ENCODE measurements at places on chromosomes 2 and 18. TPM values are rescaled to one million over a fixed set of nuclear protein-coding genes. Genes with fewer than 3 reads are reported as not detected.

DNA sequence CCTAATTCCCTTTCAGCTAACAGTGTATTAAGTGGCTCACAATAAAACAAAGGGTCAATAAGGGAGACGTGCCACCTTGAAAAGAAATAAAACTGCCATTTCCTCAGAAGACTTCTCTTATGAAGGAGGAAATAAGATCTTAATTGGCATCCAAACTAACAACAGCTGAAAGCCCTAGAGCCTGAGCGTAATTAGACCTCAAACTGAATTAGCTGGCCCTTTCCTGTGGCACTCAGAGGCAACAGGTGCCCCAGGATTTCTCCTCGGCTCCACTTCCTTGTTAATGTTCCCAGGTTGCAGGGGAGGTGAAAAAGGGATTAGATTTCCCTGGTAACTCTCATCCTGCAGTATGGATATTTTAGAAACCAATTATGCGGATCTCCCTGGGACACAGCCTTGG, 804.3 kb downstream of the DCDC2C start:
- DNase-seq = no peak

DNA sequence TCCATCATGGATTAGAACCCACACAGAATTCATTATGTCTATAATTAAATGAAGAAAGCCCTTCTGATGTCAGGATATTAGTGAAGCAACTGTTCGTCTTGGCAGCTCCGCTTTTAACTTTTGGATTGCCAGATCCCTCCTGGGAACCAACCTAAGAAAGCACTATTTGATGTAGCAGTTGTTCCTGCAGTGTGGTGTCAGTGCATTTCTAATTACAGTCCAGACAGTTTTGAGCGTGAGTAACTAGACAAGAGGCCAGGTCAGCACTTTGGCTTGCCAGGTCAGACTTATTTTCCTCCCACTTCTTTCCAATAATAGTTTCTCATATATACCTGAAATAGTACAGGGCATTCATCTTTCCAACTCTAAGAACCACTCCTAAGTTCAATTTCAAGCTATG, 13.8 kb downstream of the NRXN1 start:
- DNase-seq = no peak

DNA sequence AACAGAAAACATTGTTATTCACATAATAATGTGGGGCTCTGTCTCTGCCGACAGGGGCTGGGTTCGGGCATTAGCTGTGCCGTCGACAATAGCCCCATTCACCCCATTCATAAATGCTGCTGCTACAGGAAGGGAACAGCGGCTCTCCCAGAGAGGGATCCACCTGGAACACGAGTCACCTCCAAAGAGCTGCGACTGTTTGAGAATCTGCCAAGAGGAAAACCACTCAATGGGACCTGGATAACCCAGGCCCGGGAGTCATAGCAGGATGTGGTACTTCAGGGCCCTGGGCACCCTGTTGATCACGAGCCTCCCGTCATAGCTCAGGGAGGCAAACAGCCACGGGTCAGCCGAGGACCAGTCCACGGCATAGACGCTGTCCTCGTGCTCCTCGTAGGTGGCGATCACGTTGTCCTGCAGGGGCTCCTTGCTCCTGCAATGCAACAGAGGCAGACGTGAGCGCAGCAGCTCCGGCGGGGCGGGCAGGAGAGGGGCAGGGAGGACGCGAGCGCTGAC, 188.5 kb downstream of the EIPR1 start:
- DNase-seq = no peak

DNA sequence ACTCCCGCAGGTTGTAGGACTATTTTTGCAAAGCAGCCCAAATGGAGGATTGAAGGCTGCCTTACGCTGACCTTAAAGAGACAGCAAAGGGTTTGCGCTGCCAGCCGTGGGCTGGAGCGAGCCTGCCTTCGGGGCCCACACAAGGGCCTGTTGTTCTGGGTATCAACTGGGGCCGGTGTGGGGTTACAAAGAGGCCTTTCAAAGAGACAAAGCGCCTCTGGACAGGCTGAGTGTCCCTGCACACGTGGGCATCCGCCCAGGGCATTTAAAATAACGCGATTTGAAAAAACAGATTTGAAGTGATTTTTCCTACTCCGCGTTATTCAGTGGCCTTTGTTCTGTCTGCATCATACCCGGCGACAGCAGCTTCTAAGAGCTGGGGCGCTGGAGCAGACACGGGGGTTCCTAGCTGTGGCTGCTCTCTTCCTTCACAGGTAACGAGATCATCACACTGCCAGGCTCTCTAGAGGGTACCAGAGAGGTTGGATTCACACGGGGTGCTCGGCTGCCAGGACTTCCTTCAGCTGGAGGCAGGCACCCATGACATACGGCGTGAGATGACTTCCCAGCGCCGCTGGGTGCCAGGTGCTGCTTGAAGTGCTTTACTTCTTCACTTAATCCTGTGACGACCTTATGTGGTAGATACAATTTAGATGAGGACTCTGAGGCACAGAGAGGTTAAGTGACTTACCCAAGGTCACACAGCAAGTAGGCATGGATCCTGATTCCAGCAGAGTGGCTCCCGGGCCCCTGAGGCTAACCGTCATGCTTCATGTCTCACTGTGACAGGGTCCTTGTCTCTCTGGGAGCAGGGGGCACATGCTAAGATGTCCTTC, 32.2 kb downstream of the MAL start:
- DNase-seq = no peak

DNA sequence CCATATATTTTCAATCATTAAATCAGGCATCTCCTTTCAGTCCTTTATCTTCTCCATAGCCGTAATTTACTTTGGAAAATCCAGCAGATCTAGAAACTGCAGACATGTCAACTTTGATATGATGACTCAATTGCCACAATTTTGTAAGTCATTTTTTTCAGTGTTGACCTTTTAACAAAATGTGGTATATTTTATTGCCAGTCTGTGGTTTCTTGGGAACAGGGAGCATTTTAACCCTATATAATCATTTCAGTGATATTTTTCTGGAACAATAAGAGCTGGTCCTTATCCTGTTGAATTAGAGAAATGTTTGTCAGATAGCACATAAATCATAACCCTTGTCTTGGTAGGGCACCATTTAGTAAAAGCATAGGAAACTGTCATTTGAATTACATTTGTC, 90.9 kb upstream of the UBXN4 start:
- DNase-seq = no peak

DNA sequence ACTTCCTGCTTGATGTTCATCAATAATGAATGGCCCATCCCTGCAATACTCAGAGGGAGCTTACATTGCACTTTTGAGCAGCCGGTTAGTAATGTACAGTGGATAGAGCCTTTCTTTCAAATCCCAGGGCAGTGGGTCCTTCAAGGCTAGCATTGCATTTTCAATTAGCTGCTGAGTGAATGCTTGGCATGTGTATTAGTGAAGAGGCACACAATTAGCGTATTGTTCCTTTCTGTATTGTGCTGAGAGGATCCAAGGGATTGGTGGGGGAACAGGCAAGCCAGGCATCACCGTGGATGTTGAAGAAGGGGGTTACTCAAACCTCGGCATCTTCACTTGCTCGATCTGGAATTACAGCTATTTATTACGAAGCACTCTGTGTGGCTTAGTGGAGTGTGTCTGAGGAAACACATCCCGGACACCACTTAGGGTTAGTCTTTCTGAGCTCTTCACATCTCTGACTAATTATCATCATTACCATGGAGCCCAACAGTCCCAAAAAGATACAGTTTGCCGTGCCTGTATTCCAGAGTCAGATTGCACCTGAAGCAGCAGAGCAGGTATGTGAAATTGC, at the start of gene PPP1R1C:
PPP1R1C (plus strand) TSS at position 222 of the 574 bp plus-strand sequence; CDS start at position 480, 258 bp downstream.
- DNase-seq = no peak

DNA sequence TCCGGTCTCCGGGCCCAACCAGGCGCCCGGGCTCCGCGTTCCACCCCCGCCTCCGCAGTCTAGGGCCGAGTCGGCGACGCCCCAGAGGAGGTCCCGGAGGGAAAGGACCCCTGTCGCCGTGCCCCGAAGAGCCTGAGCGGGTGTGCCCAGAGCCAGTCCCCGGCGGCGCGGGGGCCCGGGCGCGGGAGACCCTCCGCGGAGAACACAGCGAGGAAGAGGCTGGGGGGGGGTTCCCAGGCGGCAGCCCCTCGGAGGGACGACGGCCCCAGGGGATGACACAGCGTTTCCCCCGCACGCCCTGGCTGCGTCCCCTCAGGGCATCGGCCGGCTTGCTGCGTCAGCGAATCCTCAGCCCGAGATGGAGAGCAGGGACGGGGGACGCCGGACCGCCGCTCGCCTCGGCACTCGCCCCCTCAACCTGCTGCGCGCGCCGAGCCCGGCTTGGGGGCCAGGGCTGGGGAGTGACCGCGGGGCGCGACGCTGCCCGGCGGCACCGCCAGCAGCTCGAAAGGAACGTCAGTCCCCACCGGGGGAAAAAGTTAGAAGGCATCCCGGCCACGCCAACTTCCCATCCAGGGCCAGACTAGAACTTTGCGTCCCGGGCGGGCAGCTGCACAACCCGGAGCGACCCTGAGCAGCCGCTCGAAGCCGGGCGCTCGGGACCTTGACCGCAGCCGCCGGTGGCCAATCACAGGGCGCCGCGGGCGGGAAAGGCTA, 711 bp downstream of the SFXN5 start:
- DNase-seq = peak; percentile 29

PROKR1 gene
- total RNA-seq = not detected

MOGAT1 gene
- not detected for total RNA-seq

LMAN1 gene
- 127 TPM for total RNA-seq

OXER1 gene
- not detected for total RNA-seq

MDH1B gene
- 11.4 TPM for total RNA-seq

Data from MG63 (cell line).